ENCODE measurements at places on chromosomes 7 and 10. TPM values are rescaled to one million over a fixed set of nuclear protein-coding genes. Genes with fewer than 3 reads are reported as not detected.

Gene AKR1C8
- total RNA-seq, result not detected

Gene CC2D2B
- not detected for total RNA-seq

Gene PRF1
- not detected for total RNA-seq

Gene CYP26C1
- total RNA-seq, result not detected

Gene ATRNL1
- total RNA-seq, result not detected

Gene CYP17A1
- not detected for total RNA-seq

GRCh38 chr7:139568813-139569490 lies 45.5 kb downstream of the CLEC2L start:
- DNase-seq, result no peak

DNA sequence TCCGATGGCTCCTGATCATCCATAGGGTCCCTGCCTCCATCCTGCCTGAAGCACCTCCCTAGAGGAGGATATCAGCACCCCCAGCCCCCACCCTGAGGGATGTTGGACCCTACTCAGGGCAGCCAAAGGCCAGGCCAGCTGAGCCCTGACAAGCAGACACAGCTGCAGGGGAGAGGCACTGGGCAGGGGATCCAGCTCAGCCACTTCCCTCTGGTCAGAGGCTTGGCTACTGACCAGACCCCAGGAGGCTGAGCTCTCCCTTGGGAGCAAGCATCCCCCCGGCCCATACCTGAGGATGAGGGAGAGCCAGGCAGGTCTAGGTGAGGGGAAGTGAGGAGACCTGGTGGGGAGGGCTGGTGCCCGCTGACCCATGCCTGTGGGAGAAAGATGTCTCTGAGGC lies 6.6 kb downstream of the LDB3 start:
- no peak for DNase-seq

DNA sequence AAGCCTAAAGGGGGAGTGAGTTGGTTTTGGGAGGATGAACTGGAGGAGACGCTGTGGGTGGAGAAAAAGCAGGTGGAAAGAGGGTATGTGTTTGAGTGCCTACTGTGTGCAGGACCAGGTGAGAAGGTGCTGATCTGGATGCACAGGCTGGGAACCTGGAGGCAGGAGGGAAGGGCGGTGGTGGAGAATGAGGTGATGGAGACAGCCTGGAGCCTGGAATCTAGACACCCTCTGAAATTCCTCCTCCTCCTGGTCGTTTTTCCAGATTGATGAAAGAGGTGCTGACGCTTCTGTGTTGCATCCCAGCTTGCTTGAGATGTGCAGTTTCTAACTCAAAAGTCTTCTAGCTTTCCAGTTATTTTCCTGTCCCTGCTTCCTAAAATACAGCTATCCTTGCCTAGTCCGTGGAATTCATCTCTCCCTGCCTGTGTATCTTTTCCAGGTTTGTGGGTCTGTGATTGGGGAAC lies 67.5 kb downstream of the LRMDA start:
- peak; percentile 21 for DNase-seq

- no peak for DNase-seq
Measured at GRCh38 chr10:14621037-14621436, 153.7 kb downstream of the FAM107B start.

GRCh38 chr10:126977216-126977615 lies 72.0 kb downstream of the DOCK1 start:
- no peak for DNase-seq

- DNase-seq, result no peak
Measured at GRCh38 chr7:139931190-139931934, 102.3 kb downstream of the TBXAS1 start.

DNA sequence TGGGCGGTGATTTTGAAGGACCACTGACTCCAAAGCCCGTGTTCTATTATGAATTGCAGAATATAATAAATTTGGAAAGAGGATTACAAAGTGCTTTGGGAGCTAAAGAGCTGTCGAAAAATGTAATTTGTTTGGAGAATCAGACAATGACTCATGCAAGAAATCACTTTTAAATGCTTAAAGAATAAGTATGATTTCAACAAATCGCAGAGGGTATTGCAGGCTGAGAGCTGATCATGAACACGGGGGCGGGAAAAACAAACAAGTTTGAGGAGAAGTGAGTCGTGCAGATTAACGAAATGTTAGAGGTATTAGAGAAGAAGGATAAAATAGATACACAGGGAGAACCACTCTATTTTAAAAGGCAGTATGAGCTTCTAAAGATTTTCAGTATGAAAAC lies 4.9 kb upstream of the HACD1 start:
- peak; percentile 67 for DNase-seq

DNA sequence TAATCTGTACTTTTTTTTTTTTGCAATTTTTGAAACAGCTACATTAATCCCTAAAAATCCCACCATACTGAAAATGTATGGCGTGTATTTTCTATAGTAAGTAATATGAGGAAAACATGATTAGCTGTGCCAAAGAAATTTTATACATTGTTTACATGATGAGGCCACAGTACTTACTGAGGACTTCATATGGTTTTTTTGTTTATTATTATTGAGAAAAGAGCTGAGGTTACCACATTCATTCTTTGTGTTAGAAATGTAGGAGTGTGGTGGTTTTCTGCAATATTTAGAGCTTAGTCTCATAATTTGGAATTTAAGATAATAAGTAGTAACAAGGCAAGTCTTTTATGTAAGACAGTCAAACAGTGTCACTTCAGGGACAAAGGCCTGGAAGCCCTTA lies 45.1 kb downstream of the SLC25A40 start:
- no peak for DNase-seq

- peak; percentile 4 for DNase-seq
Measured at GRCh38 chr7:84058311-84059076, 136.1 kb downstream of the SEMA3A start.

- DNase-seq, result peak; percentile 65
Measured at GRCh38 chr7:29989257-29989995, at the start of gene SCRN1. Gene SCRN1 (minus strand): TSS chr7:29989801. CDS start chr7:29969067, 20,734 bp downstream.

GRCh38 chr10:27794157-27794556 lies 48.5 kb upstream of the MKX start:
- peak; percentile 17 for DNase-seq

- DNase-seq, result no peak
Measured at GRCh38 chr10:482848-483247, 206.6 kb downstream of the DIP2C start.

DNA sequence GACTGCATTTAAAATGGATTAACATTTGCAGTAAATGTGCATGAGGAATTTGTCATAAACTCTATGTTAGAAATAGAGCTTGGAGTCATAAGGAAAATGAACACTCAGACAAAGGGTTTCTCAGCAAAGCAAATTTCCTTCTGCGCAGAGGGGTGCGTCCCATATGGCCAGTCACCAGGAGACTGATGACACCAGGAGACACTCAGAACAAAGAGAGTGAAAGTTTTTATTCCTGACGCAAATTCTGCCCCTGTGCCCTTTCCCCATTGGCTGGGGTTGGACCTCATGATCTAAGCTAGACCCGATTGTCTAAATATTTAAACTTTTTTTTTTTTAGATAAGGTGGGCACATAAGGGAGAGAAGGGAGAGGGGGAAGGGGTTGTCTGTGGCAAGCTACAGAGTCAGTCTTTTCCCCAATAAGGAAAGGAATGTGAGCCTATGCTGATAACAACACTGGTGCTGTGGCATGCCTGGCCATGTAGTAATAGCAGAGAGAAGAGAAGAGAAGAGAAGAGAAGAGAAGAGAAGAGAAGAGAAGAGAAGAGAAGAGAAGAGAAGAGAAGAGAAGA lies 202.0 kb downstream of the POM121L12 start:
- no peak for DNase-seq

GRCh38 chr10:22874189-22874854 lies 53.5 kb upstream of the ARMC3 start:
- DNase-seq, result no peak

- DNase-seq, result peak; percentile 79
Measured at GRCh38 chr10:11724938-11725776, 17.0 kb upstream of the ECHDC3 start.

- DNase-seq, result no peak
Measured at GRCh38 chr7:138921277-138921676, 59.9 kb downstream of the KIAA1549 start.

DNA sequence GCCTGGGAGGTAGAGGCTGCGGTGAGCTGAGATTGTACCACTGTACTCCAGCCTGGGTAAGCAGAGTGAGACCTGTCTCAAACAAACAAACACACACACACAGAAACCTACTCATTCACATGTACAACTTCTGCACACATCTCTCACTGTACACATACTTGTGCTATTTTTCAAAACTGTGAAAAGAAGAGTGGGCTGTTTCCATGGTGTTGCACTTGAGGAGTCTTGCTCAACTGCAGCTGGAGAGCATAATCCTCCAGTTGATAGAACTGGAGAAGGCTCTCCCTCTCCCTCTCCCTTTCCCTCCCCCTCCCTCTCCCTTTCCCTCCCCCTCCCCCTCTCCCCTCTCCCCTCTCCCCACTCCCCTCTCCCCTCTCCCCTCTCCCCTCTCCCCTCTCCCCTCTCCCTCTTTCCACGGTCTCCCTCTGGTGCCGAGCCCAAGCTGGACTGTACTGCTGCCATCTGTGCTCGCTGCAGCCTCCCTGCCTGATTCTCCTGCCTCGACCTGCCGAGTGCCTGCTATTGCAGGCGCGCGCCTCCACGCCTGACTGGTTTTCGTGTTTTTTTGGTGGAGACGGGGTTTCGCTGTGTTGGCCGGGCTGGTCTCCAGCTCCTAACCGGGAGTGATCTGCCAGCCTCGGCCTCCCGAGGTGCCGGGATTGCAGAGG lies 43.7 kb upstream of the DLD start:
- DNase-seq, result no peak

DNA sequence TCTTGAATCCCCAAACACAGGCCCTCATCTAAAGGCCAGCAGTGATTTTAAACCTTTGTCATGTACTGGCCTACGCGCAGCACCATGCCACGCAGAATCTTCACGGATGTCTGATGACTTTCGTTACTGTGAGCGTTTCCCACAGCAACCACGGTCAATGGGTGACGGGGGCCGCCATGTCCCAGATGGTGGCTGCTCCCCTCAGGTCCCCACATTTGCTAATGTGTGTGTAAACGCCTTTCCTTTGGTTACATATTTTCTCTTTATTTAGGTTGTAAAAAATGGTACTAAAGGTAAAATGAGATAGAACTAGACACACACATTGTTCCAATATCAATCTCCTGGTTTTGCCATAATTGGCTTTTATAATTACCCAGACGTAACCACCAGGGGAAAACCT lies 551.8 kb downstream of the DNAJB6 start:
- no peak for DNase-seq

GRCh38 chr10:91778485-91778884 lies 19.7 kb upstream of the TNKS2 start:
- no peak for DNase-seq

DNA sequence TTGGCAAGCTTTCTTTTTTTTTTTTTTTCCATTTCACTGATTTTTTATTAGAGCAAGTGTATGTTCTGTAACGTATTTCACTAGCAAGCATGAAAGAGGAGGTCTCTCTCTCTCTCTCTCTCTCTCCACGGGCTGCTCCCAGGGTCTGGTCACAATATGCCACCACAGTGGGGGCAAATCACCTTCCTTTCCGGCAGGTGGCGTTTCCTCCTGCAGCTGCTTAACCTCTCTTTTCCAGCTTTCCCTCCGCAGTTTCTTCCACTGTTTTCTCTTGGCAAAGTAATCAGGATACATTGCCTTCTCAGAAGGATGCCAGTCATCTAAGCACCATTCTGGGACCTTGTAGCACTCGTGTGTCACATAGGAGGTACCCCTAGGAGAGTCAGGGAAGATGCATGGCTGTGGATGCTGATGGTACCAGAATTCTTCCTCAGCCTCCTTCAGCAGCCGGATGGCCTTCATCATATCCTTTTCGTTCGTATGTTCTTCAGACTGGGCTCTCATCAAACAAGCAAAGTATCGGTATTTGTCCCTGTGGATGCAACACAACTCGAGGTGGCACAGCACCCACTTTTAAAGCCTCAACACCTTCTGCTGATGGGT lies 197.3 kb upstream of the PODXL start:
- peak; percentile 13 for DNase-seq

GRCh38 chr7:24829787-24830186 lies 72.5 kb upstream of the GSDME start:
- peak; percentile 23 for DNase-seq

GRCh38 chr10:61423178-61423577 lies 30.0 kb downstream of the TMEM26 start:
- DNase-seq, result no peak

DNA sequence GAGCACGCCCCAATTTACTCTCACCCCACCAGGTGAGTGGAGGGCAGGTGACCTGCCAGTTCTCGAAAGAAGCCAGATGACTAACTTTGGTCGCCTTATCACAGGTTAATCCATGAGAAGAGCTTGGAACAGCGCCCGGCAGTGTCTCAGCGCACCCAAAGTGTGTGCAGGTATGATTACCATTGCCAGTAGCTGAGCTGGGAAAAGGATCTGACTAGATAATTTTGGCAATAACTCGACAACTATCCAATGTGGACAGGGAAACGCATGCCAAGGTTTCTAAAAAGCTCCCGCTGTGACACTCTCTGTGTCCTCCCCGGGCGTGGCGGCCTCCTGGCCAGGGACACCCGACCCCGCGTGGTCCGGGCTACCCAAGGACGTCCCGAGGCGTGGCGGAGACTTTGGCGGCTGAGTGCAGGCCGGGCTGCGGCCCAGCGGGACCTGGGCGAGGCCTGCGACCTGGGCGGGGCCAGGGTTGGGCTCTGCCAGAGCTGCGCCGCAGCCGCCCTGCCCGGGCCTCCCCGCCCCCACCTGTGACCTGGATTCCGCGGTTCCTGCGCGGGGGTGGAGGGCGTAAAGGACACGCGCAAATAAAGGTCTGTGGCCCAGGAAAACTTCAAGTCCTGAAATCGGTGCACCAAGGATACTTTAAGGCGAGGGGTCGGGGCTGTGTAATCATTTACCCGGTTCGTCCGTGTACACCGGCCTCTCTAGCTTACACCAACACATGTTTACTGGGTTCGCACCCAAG lies 13.7 kb upstream of the WAPL start:
- peak; percentile 75 for DNase-seq

DNA sequence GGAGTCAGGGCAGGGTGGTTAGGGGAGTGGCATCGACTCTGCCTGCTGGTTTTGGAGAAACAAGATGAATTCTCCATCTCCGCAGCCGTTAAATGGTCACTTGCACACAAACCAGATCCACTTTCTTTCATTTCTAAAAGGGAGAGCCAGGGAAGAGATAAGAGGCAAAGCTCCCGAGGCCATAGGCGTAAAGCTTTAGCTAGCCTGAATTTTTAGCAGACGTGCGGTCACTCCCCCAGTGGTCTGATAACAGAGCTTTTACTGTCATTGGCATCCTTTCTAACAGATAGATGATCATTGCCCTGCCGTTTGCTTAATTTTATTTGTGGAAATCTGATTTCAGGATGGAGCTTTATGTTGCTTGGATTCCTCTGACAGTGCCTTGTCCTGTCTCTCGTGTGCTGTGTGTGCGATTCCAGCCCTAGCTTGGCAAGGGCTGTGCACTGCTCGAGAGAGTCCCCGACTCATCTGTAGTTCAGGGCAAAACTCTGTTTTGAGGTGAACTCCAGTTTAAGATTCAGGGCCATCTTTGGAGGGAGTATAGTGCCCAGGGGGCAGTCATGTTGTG lies 62.5 kb downstream of the GATA3 start:
- DNase-seq, result no peak

- DNase-seq, result no peak
Measured at GRCh38 chr10:86944907-86945306, 12.5 kb downstream of the MMRN2 start.
